ENCODE measurements at places on chromosomes 2 and 18.
A peak's percentile ranks its signal among the peaks of the same experiment; 100 is the strongest.

- no peak for DNase-seq
Measured at GRCh38 chr2:68274022-68274421, 21.7 kb upstream of the PPP3R1 start.

- DNase-seq, result no peak
Measured at GRCh38 chr18:80133124-80133523, 24.1 kb downstream of the ADNP2 start.

DNA sequence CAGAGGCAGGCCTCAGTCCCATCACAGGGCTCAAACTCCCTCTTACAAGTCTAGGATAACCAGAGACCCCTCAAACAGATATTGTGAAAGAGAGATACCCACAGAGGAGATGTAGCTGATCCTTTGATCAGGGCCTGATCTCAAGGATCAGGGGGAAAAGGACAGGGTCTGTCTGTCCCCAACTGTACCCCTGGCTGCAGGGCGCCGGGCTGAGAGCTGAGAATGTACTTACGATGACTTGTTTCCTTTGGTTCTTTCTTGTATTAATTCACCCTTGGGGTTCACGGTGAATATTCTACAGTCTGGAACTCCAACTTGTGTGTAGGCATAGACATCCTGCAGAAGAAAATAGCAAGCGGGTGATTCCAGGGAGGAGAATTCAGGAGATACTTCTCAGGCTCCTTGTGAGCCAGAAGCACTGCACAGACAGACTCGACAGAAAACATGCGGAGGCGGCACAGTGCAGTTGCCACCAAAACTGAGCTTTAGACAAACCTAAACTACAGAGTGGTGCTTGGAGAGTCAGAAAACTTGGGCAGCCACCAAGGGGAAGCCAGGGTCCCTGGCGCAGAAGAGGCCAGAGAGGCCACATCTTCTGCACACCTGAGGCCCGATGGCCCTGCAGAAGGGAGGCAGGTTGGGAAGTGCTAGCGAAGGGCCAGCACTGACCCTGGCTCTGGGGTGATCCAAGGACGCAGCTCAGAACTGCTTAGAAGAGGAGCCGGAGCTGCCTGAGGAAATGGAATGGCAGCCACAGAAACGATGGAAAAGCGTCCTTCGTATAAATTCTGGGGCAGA is 73.9 kb downstream of the EMILIN2 start:
- no peak for DNase-seq

- DNase-seq, result no peak
Measured at GRCh38 chr2:104487366-104487765, 366.5 kb upstream of the POU3F3 start.

GRCh38 chr2:67290451-67291290 is 106.5 kb upstream of the ETAA1 start:
- DNase-seq, result no peak

DNA sequence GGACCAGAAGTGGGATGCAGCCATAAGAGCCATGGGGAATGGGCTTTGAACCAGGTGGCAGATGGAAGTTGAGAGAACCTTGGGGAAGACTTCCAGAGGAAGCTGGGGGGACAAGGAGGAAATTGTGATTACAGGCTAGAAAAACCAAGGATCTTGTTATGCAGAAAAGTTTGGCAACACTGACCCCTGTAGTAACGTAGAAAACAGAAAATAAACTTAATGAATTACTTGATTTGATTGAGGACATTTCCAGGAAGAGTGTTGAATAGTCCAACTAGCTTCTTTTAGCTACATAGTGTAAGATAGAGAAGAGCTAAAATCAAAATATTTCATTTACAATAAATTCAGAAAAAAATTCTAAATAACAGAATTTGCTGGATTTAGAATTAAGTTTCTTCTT is 91.9 kb upstream of the GPC1 start:
- no peak for DNase-seq

DNA sequence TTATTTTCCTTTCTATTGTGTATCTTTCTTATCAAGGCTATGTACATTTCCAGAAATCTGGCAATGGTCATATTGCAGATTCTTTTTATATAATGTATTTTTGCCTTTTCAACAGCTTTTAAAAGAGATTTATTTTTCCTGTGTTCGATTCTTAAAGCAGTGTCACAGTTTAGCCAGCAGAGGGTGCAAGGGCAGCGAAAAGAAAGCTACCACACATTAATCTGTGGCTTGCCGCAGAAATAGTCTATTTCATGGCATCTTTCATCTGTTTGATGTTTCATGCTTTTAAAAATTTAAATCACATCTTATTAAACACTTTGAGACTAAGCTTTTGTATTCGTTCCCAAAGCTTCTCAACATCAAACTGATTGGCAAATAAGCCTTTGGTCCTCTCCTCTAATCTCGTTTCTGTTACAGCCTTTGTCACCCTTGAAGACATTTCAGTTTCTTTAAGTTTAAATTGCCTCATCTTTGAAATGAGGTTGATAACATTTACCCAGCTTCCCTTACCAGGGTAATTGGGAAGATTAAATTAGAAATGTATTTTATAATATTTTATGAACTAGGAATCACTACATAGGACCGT is 73.3 kb downstream of the PIK3C3 start:
- DNase-seq, result peak; percentile 9

DNA sequence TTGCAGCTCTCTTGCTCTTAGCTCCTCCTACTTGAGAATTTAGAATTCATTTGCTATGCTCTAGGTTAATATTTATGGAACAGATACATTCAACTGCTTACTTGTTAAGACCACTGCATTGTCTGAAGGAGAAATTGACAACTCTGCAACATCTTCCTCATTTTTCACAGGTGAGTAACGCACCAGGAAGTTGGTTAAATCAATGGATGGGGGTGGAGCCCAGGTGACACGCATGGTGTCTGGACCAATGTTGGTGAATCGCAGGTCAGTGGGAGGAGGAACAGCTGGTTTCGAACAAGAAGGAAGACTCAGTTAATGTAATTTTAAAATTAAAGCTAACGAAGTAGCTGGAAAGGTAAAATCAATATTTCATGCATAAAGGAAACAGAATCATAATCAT is 44.3 kb downstream of the FN1 start:
- no peak for DNase-seq

GRCh38 chr2:234998404-234999211 is 46.8 kb downstream of the SH3BP4 start:
- no peak for DNase-seq

GRCh38 chr2:56681659-56682396 is 498.0 kb downstream of the CCDC85A start:
- no peak for DNase-seq

- DNase-seq, result no peak
Measured at GRCh38 chr2:101692041-101692440, 5.5 kb upstream of the MAP4K4 start.

DNA sequence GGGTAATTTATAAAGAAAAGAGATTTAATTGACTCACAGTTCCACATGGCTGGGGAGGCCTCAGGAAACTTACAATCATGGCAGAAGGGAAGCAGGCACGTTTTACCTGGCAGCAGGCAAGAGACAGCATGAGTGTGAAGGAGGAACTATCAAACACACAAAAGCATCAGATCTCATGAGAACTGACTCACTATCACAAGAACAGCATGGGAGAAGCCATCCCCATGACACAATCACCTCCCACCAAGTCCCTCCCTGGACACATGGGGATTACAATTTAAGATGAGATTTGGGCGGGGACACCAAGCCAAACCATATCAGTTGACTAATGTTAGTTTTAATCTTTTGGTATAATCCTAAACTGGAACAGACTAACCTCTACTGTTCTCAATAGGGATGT is 49.1 kb upstream of the CPO start:
- DNase-seq, result no peak

GRCh38 chr18:12597760-12598159 is 60.1 kb downstream of the SPIRE1 start:
- no peak for DNase-seq

- no peak for DNase-seq
Measured at GRCh38 chr2:39568561-39569006, 97.1 kb upstream of the TMEM178A start.

Measured in stimulated activated CD8-positive, alpha-beta memory T cell treated with anti-CD3 and anti-CD28 coated beads, Interleukin-4, amount 100 ng/mL, for 1 hour (primary cell).